ENCODE measurements at places on chromosomes 11 and 22.

GRCh38 chr11:60879104-60879503 is 11.8 kb downstream of the ZP1 start:
- no peak for DNase-seq

- DNase-seq: no peak
Observed at GRCh38 chr22:49356428-49356827, 471.2 kb downstream of the BRD1 start.

- DNase-seq: peak; percentile 95
Observed at GRCh38 chr22:30079952-30080533, at the start of gene HORMAD2. Gene HORMAD2, plus strand, starts transcription at chr22:30080464. Its CDS starts 13,489 bp downstream, at chr22:30093953.

- peak; percentile 97 for DNase-seq
Observed at GRCh38 chr11:61297746-61298145, 2.6 kb upstream of the VWCE start.

- DNase-seq: peak; percentile 56
Observed at GRCh38 chr11:123494195-123495050, 64.4 kb downstream of the GRAMD1B start.

- DNase-seq: no peak
Observed at GRCh38 chr11:107675902-107676301, 36.0 kb downstream of the SLN start.

GRCh38 chr11:47018637-47019036 is 82.1 kb downstream of the CSTPP1 start:
- no peak for DNase-seq

DNA sequence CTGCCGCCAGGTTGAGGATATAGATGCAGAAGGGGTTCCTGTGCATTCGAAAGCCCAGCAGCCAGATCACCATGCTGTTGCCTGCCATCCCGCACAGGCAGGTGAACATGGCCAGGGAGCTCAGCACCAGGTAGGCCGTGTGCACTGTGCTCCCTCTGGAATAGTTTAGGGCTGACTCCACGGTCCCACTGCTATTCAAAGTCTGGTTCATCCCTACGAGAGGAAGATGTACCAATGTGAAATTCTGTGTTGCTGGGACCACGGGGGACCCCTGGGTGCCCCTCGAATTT is at the start of gene MRGPRD:
Gene MRGPRD, minus strand, starts transcription at position 211 of the 290 bp plus-strand sequence. Its CDS starts 0 bp downstream, at position 211.
- DNase-seq: no peak

GRCh38 chr11:61732705-61733104 is 19.7 kb upstream of the MYRF start:
- DNase-seq: peak; percentile 47

DNA sequence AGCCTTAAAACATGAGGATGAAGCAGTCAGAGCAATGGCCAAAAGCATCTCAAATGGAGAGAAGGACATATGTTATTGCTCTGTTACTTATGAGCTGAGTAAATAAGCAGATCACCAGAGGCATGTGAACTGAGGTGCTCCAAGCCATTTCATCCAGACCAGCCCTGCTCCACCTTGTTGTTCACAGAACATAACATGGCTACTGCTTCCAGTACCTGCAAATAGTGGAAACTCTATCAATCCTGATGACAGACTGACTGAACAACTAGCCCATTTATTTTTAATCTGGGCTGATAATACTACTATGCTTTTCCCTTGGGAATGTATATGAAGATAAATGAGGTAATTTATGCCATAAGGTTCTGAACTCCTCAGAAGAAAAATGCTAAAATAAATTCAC is 1164.7 kb downstream of the FAM181B start:
- DNase-seq: no peak

GRCh38 chr11:106974831-106975230 is 43.4 kb downstream of the GUCY1A2 start:
- no peak for DNase-seq

DNA sequence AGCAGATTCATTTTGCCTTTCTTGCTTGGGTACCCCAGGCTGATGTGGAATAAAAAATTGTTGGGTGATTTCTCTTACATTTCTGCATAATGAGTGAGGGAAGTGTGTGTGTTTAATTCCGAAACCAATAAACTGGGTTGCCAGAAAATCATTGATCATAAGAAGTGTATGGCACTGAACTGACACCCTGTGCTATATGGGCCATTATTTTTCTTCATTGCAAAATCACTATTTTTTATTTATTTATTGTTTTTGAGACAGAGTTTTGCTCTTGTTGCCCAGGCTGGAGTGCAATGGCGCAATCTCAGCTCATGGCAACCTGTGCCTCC is 14.6 kb upstream of the HIKESHI start:
- DNase-seq: no peak

DNA sequence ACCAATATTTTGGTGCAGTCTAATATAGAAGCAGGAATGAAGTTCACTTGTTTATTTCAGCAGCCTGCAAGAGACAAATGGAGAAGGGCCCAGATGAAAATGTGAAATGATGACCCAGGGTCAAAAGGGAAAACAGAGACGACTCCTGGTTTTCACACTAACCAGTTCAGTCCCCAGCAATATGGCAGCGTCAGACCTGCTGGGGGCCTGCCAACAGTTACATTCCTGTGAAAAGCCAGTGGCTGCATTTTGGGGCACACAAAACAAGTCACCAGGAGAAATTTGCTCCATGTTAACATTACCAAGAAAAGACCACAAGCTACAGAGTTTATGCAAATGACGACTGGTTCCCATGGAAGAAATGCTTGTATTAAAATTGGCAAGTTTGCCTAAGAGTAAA is 80.2 kb downstream of the CCDC34 start:
- DNase-seq: peak; percentile 94

DNA sequence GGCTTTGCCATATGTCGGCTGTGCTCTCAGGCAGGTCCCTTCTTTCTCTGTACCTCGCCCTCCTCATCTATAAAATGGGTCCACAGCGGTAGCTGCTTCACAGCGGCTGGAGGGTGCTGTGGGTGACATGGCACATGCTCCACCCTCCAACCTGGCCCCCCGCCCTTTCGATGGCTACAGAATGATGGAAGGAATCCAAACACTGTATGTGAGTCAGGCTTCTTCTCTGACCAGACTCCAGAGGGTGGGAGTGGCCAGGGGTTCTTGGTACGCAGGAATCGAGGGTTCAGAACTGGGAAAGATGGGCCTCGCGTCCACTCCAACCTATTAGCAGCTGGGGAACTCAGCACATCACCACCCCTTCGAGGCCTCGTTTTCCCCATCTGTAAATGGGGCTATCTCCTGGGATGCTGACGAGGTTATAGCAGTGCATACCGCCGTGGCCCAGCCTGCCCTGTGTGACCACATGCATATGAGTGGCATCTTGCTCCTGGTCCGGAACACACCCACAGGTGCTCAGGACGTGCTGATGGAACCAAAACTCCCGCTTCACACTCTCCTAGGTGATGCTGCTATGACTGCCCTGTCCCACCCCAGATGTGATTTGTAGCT is 26.4 kb downstream of the MN1 start:
- peak; percentile 88 for DNase-seq

- no peak for DNase-seq
Observed at GRCh38 chr22:19070397-19071169, 51.6 kb downstream of the DGCR2 start.

GRCh38 chr11:119493712-119494111 is 70.7 kb upstream of the THY1 start:
- peak; percentile 69 for DNase-seq

Data from astrocyte of the hippocampus (primary cell).